ENCODE measurements at places on chromosomes 3 and 15.

GRCh38 chr15:68335251-68335650, 57.7 kb downstream of the FEM1B start:
- DNase-seq, result no peak

GRCh38 chr3:22734756-22735155, 468.4 kb upstream of the UBE2E2 start:
- DNase-seq, result no peak

- no peak for DNase-seq
Observed at GRCh38 chr15:58454950-58455401, 23.2 kb downstream of the LIPC start.

DNA sequence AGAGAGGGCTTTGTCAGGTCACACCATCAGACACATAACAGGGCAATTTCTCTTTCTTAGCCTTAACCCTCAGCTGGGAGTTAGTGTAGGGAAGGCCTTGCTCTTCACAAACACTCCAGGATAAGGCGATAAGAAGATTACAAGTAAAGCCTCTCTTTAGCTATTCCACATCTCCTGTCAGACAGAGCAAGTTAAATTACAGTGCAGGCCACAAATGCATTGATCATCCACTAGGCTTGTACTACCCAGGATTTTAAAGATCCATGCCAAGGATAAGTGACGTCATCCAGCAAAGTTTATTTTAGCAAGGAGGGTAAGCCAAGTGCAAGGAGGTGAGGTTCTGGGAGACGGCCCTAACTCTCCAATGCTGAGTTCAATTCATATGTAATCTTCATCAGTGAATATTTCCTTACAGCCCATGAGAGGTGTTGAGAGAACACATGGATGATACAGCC, 890.6 kb upstream of the NR2F2 start:
- DNase-seq, result no peak

GRCh38 chr3:150146991-150147761, 176.5 kb upstream of the PFN2 start:
- no peak for DNase-seq

- DNase-seq, result no peak
Observed at GRCh38 chr3:141556034-141556433, 69.2 kb downstream of the RASA2 start.

DNA sequence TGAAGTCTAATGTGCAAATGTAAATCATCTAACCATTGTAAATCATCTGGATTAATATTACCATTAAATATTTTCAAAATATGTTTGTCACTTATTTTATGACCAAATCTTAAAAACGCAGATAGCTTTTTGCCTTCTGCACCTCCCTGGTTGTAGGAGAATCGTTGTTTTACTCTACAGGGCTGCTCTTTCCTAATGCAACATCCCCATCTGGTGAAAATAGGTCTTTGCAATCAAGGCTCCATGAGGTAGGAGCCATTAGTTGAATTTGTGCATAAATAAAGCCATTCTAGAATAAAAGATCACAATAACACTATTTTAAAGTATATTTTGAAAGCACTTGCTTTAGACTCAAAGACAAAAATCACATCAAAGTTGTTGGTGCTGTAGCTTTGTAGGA, 535.6 kb upstream of the AGTR1 start:
- no peak for DNase-seq

DNA sequence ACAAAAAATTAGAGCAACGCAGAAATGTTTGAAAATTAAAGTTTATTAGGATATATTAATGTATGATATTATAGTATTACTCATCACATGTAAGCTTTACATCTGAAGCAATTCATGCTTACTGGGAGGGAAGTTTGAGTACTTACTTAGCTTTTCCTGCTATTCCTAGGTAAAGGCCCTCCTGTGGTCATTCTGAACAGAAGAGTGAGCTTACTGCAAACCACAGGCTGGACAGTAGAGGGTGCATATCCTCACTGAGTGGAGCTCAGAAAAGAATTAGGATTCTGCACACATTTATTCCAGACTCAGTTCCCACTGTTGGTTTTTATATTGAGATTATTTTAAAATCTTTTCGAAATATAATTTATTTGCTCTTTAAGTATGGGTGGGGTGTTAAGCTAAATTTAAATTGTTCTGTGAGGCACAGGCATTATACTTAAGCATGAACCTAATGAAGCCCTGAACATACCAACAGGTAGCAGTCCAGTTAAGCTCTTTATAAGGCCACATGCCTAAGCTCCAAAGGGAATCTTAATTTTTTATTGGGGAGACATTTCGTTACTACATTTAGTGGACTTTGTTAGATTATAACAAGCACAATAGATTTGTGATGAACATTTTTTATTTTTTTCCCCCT, 10.2 kb downstream of the MRPS22 start:
- DNase-seq, result no peak

DNA sequence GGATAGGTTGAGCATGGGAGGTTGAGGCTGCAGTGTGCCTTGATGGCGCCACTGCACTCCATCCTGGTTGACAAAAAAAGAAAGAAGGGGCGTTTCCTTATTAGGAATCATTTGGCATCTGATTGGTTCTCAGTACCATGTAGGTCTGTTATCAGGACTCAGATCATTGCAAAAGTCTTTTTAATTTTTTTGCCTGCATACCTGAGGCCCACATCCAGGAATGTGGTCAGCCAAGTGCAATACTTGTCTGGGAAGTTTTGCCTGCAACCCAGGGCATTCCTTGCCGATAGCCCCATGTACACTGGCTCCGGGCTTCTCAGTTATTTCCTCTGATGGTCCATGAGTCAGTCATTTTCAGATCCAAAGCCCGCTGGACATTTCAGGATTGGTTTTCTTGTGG, 50.1 kb upstream of the CRTC3 start:
- no peak for DNase-seq

DNA sequence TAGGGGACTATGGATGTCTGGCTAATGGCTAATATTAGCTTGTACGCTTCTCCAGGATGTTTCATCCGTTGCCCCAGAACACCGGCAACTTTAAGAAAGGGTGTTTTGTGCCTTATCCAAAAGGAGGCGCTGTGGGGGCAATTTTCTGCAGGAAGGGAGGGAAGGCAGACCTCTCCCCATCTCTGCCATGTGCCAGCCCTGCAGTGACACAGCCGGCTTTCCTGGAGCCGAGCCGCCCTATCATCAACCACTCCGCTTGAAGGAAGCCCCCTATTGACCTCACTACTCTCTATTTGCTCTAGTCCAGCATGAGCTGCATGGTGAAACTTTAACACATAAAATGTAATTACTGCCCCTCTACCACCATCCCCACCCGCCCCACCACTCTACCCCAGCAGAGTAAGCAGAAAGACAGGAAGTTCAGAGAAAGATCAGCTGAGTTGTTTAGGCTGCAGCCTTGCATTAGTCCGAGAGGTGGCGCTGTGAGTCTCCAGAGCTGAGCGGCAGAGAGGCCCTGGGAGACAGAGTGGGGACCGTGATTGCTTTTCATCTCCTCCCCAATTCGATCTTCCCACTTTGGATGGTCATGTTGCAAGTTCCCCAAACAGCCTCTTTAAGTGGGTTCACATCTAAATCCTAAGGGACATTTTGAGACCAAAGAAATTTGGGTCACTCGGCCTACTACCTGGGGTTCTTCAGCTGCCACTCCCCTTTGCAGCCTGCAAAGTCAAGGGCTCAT, 24.5 kb upstream of the RAD18 start:
- no peak for DNase-seq

DNA sequence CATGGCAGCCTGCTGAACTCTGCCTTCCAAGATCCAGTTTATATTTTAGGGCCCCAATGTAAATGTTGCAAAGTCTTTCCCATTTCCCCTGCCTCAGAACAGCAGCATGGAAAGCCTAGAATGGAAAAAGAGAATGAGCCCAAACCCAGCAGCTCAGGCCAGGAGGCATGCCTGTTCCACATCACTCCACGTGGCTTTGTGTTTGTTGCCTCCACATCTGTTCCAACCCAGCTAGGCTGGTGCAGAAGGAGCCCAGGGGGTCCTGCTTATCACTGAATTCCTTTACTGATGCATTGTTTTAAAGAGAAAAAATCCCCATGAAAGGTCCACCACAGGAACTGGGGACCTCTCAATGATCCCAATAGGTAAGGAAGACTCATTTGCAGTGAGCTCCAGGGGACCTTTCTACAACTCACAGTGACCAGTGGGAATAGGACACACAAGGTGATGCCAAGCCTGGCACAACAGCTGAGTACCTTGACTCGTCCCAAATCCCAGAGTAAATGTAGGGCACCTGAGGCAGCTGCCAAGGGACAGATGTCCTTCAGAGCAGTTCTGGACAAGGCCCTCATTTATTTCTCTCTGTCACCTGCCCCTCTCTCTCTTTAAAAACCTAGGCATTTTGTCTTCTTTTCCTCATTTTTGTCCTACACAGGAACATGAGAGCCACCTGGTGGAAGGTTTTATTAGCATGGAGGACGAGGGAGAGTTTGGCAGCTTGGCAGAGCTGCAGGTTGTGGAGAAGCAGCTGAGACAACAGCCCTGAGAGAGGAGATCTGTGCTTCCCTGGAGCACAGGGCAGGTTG, 41.7 kb upstream of the ADAMTS17 start:
- peak; percentile 7 for DNase-seq

- peak; percentile 72 for DNase-seq
Observed at GRCh38 chr3:17741621-17742101, 770 bp downstream of the TBC1D5 start.

- DNase-seq, result no peak
Observed at GRCh38 chr3:88824666-88825564, 282.5 kb upstream of the EPHA3 start.

- DNase-seq, result no peak
Observed at GRCh38 chr3:193998123-193998448, 137.9 kb upstream of the HES1 start.

- no peak for DNase-seq
Observed at GRCh38 chr3:179297971-179298725, 24.7 kb upstream of the ZNF639 start.

- DNase-seq, result no peak
Observed at GRCh38 chr3:70726961-70727360, 414.5 kb upstream of the MDFIC2 start.

DNA sequence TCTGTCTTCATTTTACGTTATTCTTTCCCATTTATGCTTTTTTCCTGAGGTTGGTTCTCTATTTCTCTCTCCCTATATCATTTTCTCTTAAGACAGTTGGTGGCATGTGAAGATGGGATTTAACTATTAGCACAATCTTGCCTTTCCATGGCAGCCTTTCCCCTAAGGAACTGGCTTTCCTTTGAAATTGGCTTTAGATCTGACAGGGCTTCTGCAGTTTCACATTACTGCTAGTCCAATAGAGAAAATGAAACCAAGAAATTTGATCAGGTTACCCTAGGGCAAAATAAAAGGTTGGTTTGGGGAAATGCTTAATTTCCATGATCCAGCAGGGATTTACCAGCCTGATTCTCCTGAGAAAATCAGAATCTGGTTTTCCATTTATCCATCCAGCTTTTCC, 22.7 kb upstream of the CHL1 start:
- DNase-seq, result no peak

GRCh38 chr3:148455098-148455497, 242.6 kb upstream of the AGTR1 start:
- no peak for DNase-seq

DNA sequence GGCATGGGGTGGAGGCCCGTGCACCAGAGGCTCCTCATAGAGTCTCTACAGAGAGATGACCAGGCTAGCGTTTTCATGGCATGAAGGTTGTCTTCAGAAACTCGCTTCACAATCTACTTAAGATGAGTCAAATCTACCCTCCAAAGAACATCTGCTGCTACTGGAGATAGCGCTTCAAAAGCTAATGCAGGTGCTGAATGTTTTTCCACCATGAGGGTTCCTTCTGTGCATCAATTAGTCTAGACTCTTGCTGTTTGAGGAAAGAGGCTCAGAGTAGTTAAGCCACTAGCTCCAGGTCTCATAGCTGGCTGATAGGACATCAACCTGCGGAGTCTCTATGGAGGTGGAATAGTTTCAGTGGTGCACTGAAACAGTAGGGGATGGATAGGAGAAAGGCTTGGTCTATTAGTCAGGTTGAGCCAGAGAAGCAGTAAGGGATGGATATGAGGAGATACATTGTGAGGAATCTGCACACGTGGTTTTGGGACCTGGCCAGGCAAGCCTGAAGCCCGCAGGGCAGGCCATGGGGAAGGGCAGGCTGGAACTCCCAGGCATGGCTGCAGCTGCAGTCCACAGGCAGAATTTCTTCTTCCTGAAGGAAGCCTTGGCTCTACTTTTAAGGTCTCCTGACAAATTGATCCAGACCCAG, 117.5 kb downstream of the APBA2 start:
- DNase-seq, result no peak

DNA sequence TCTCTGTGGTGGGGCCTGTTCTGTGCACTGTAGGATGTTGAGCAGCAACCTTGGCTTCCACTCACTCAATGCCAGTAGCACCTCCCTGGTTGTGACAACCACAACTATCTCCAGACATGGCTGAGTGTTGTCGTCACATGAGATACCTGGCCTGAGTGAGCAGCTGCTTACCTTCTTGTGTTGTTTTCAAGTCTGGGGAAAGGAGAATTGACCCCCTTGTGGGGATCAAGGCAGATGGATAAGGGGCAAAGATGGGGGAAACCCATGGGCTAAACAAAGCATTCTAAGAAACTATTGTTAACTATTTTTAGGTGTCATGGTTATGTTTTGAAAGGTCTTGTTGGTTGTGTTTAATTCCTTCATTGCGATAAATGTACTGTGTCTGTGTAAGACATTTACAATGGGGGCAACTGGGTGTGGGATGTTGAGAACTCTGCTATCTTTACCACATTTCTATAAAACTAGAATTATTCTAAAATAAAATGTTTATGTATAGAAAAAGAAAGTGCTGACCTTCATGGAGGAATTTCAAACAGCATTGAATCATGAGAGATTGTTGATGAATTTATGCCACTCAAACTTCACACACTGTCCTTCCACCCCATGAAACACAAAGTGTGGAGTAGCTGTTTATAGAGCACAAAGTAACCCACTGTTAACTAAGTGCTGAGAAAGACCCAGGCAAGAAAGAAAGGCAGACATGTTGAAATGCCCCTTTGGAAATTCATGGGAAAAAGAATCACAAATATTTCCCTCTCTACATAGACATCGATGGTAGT, 48.4 kb upstream of the SPTSSB start:
- no peak for DNase-seq

- DNase-seq, result no peak
Observed at GRCh38 chr3:65752636-65753035, 286.1 kb downstream of the MAGI1 start.

- no peak for DNase-seq
Observed at GRCh38 chr3:115517457-115518050, 105.8 kb upstream of the GAP43 start.

DNA sequence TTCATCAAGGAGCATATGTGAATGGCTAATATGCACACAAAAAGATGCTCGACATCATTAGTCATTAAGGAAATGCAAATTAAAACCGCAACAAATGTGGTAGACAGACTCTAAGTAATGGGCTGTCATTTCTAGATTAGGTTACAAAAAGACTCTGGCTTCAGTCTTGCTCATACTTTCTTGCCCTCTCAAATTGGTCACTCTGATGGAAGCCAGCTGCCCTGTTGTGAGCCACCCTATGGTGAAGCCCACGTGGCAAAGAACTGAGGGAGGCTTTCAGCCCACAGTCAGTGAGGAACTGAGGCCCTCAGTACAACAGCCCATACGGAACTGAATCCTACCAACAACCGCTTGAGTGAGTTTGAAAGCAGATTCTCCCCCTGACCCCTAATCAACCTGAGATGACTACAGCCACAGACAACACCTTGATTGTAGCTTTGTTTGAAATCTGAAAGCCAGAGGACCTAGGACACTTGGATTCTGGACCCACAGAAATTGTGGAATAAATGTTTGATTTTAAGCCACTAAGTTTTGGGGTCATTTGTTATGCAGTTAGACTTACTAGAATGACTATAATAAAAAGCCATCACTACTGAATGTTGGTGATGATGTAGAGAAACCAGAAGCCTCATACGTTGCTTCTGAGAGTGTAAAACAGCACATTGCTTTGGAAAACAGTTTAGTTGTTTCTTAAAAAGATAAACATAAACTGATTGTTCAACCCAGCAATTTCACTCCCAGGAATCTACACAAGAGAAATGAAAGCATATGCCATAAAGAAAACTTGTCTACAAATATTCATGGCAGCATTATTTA, 45.7 kb downstream of the EHHADH start:
- no peak for DNase-seq

All from GF-D8 (cell line).